Activated T-helper 2 cell treated with anti-CD3 and anti-CD28 coated beads, Interferon-gamma antibody, Interleukin-2, Interleukin-4, amounts not matched to agents 10 μg/mL and 5 μg/mL and 100 μg/mL, durations not matched to agents 14 hours and 24 hours and 36 hours (primary cell): ENCODE measurements at places on chromosomes 16 and 17. TPM values are rescaled to one million over a fixed set of nuclear protein-coding genes. Genes with fewer than 3 reads are reported as not detected.
A peak's percentile ranks its signal among the peaks of the same experiment; 100 is the strongest.

DNA sequence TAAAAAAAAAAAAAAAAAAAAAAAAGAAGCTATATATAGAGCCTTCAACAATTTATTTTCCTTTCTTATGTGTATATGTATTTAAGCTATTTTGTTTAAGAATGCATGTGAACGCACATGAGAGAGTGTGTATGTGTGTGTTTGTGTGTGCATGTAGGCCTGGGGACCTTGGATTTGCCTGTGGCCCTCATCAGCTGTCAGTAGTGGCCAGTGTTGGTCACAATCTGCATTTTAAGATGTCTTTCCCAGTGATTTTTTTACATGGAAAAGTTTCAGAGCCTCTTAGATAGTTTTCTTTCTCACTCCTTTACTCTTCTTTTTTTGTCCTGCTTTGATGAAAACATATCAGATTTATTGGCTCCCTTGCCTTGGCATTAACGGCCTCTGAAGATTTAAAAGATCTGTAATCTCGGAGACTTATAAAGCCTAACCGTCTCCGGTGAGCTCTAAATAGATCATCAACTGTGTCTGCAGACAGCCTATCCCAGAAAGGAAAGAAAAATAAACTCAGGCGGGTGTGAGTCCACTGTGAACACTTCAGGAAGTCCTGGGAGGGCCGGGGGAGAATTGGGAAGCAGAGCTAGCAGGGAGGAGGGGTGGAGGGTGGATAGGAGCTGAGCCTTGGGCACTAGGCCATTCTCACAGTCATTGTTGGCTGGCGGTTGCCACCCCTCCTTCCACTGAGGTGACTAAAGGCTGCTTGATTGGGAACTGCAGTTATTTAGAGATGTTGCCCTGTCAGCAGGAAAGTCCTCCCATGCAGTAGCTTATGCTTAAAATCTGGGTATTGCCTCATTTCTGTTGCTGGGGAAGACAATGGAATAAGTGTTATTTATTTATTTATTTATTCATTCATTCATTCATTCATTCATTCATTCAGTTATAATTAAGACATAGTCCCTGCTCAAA lies 86.8 kb downstream of the WWP2 start:
- DNase-seq, result no peak

GRCh38 chr17:77742579-77742978 lies 215.9 kb upstream of the TNRC6C start:
- no peak for DNase-seq

DNA sequence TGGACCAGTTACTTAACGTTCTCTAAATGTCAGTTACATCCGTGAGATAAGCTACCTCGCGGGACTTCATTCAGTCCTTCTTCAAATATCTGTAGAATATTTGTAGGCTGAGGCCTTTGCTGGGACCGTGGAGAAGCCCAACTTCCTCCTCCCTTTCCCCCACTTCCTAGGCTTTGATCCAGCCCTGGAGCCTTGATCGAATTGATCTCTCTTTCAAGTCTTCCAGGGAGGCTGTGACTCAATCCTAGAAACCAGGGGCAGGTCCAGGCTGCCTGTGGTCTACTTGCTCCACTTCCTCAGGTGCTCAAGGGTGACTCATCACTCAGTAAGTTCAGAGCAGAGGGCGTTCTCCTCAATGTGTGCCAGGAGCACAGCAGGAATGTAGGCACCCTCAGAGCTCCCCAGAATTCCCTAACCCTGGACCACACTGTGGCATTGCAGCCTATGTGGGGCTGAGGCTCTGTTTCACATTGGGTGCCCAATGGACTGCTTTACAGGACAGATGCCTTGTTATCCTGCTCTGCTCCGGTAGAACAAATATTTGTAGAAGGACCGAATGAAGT lies 11.2 kb upstream of the CEP20 start:
- DNase-seq, result peak; percentile 52

DNA sequence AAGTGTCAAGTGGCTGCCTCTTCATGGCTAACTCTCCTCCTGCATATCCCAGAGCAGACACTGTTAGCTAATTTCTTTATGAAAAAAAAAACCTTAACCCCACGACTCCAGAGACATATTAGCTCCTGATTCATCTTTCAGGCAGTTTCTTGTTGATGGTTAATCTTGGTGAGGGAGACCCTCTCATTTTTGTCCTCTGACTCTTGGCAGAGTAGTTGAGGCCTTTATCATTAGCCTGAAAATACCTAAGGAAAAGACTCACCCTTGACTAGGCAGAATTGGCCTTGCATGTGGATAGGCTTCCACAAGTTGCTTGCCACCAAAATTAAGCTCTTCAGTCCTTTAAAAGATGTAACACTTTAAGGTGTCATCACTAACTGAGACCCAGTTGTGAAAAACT lies 4.0 kb downstream of the CRYBA1 start:
- no peak for DNase-seq

- no peak for DNase-seq
Observed at GRCh38 chr16:88588754-88589153, 18.6 kb downstream of the ZC3H18 start.

GRCh38 chr17:62787366-62787765 lies 20.7 kb downstream of the MARCHF10 start:
- no peak for DNase-seq

Gene SLC12A3
- not detected in 2 replicates for total RNA-seq

GRCh38 chr16:87724490-87725291 lies 41.1 kb downstream of the KLHDC4 start:
- no peak for DNase-seq

Gene EDC4
- total RNA-seq, result 102 and 105 TPM in 2 replicates

GRCh38 chr17:48472411-48473281 lies 42.6 kb upstream of the SKAP1 start:
- DNase-seq, result no peak

Gene ZNF174
- total RNA-seq, result 9.2 and 11.1 TPM in 2 replicates

DNA sequence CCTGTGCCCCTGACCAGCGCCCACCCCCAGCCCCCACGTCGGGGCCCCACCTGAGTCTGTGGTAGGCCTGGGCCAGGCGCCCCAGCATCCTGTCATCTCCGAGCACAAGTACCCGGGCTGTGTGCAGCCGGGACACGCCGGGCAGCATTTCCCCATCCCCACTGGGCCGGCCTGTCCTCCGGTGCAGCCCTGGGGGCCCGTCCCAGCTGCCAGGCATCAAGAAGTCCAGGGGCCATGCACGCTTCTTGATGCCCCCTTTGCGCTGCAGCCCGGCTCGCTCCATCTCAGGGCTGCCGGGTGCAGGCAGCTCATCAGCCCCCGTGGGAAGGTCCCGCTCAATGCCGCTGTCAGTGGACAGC lies 29.3 kb upstream of the MFSD6L start:
- DNase-seq, result peak; percentile 4

Gene MT4
- total RNA-seq, result not detected in 2 replicates

Gene NPIPA7
- 6.1 and 6.2 TPM in 2 replicates for total RNA-seq

GRCh38 chr16:17258848-17259713 lies 211.7 kb downstream of the XYLT1 start:
- no peak for DNase-seq

DNA sequence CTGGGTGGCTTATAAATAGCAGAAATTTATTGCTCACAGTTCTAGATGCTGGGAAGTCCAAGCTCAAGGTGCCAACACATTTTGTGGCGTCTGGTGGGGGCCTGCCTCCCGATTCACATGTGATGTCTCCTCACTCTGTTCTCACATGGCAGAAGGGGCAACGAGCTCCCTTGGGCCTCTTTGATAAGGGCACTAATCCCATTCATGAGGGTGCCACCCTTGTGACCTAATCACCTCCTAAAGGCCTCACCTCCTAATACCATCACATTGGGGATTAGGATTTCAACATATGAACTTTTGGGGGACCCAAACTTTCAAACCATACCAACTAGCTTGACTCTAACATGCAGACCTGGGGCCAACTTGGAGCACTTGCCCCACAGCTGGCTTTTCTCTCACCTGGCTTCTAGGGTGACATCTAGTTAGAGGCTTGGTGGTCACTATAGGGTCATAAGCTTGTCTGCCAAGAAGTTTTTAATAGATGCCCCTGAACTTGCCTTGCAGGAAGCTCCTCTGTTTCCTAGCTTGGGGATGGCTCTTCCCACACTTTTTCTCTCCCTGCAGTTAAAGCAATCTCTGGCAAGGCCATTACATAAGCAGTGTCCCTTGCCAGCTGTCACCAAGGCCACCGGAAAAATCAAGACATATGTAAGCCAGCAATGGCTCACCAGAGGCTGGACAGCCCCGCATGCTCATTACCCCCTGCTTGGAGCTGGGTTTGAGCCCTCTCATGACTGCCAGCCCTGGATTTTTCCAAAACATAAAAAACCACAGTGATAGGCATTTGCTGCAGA lies 8.4 kb upstream of the MED9 start:
- no peak for DNase-seq

Gene ANKRD11
- 142 and 144 TPM in 2 replicates for total RNA-seq

DNA sequence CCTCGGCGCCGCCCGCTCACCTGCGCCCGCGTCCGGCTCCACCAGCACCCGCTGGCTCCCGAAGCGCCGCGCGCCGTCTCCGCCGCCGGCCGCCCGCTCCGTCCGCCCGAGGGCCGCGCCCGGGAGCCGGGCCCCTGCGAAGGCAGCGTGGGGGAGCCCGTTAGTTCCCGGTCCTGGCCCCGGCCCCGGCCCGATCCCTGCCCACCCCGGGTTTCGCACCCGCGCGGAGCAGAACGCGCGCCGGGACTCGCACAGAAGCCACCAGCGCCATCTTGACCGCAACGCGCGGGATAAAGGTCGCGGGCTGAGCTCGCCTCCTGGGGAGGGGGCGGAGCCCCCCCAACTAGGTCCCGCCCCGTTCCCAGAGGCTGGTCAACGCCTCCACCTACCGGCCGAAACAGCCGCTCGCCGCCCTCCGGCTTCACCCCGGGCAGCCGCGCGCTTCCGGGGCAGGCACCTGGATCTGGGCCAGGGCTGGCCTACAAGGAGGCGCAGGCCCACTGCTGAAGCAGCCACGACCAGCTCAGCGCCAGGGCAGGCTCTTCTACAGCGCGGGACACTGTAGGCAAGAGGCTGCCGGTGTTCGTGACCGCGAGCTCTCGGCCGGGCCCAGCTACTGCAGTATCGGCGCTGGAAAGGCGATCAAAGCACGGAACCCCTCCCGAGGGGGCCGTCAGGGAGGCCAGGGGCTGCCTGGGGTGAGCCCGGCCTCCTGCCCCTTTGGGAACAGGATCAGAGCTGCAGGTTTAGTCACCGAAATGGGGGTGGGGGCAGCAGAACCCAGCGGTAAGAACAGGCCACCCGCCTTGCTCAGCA lies at the start of gene ECI1:
ECI1 (minus strand) TSS at position 292 of the 816 bp plus-strand sequence; CDS start at position 271, 21 bp downstream.
- DNase-seq, result peak; percentile 81

Gene PRR35
- total RNA-seq, result not detected in 2 replicates

Gene CACNG3
- not detected in 2 replicates for total RNA-seq

GRCh38 chr17:8126491-8127066 lies 2.7 kb upstream of the HES7 start:
- peak; percentile 49 for DNase-seq

- no peak for DNase-seq
Observed at GRCh38 chr17:48541036-48541576, 3.8 kb downstream of the HOXB2 start.

Gene HAS3
- total RNA-seq, result 1.1 and 1.2 TPM in 2 replicates

GRCh38 chr17:48037036-48037837 lies at the start of gene COPZ2:
COPZ2 (minus strand) TSS chr17:48037797; CDS start chr17:48037777, 20 bp downstream.
- DNase-seq, result peak; percentile 57

Gene TLE7
- total RNA-seq, result not detected in 2 replicates

- DNase-seq, result no peak
Observed at GRCh38 chr16:8935989-8936388, 27.7 kb downstream of the USP7 start.

Gene PRRT2
- total RNA-seq, result 1.8 and 2.0 TPM in 2 replicates

DNA sequence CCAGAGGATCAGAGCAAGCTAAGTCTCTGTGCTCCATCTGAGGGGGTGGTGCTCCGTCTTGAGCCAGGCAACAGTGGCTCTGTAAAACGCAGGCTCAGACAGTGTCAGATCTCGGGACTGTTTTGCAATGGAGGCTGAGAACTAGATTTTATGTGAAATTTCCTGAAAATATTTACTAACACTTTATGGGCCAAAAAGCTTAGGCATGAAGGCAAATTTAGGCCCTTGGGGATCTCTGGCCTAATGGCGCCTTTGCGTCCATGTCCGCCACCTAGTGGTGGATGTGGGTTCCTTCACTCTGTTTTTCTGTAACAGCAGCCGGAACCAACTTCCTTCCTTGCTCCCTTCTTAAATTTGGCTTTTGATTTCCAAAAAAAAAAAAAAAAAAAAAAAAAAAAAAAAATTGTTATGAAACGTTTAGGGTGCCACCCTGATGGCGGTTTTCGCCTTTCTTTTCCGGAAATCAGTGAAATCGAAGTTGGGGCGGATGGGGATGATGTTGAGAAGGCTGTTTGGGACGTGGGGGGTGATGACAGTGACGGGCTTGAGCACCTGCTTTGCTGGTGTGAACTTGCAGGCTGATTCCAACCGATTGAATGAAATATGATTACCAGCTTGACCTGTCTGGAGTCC lies 14.0 kb upstream of the ELAC2 start:
- peak; percentile 26 for DNase-seq

GRCh38 chr17:16584273-16584995 lies 15.4 kb upstream of the ZNF287 start:
- DNase-seq, result peak; percentile 89

- no peak for DNase-seq
Observed at GRCh38 chr17:56718515-56718914, 115.2 kb downstream of the C17orf67 start.

- DNase-seq, result no peak
Observed at GRCh38 chr17:6437466-6437865, 2.5 kb upstream of the AIPL1 start.

DNA sequence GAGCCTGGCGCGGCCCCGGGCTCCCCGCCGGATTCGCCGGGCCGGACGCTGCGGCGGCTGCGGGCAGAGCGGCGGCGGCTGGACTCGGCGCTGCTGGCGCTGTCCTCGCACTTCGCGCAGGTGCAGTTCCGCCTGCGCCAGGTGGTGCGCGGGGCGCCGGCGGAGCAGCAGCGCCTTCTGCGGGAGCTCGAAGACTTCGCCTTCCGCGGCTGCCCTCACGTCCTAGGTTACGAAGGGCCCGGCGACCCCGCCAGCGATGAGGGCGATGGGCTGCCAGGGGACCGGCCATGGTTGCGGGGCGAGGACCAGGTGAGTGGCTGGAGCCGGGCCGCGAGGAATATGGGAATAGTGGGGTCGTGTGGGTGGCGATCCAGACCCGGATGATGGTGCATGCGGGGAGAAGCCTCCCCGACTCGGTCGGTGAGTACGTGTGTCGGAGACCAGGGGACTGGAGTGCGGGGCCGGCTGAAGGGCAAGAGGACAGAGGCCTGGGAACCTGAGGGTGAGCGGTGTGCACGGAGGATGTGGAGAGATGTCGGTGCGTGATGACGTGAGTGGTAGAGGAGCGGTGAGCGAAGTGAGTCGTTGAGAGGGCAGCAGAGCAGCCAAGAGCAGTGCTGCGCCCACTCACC lies 517 bp downstream of the RUNDC1 start:
- DNase-seq, result peak; percentile 54

- peak; percentile 20 for DNase-seq
Observed at GRCh38 chr17:50708050-50709000, 611 bp upstream of the ANKRD40 start.

- DNase-seq, result no peak
Observed at GRCh38 chr16:13296206-13296605, 394.8 kb downstream of the SHISA9 start.
